ENCODE measurements at places on chromosomes 11 and 22. TPM values are rescaled to one million over a fixed set of nuclear protein-coding genes. Genes with fewer than 3 reads are reported as not detected.

DNA sequence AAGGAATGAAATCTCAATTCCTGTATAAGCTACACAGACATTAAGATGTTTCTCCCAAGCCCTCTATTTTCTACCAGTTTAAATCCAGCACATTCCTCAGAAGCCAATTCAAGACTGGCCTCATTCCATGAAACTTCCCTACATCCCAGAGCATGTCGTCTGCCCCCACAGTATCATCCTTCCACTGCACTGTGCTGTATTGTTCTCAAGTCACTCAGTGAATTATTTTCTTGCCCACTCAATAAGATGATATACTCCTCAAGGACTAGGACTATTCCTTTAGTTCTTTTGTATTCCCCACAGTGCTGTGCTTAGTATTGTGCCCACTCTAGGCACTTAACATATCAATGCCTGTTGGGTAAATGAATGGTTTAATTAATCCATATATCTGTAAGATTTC is 203.1 kb upstream of the BLID start:
- no peak overlapping the region for H3K27ac ChIP-seq
- peaks cover 2% of the 10 kb centered on the region for H3K4me1 ChIP-seq
- DNase-seq: no peak
- no peaks in the 10 kb centered on the region for H3K36me3 ChIP-seq

Gene NUP160
- polyA plus RNA-seq: 44.6 TPM

Gene PLET1
- not detected for polyA plus RNA-seq

Gene OR6A2
- 0.14 TPM for polyA plus RNA-seq

Gene OSM
- not detected for polyA plus RNA-seq

DNA sequence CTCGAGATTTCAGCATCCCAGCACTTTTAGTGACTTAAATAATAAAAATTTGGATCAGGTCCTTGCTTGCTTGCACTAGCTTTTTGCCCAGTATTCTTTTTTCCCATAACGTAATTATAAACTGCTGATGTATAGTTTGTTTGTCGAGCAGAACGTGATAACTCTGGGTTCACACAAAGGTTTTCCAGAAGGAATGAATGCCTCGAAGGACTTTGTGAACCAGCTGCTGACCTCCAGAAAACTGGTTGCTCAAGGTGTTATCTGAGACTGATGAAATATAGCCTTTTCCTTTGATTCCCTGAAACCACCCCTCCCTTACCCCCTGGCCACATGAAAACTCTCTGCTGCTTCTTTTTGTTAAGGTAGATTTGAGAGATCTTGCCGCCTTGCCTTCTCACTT is 229.1 kb upstream of the CARD18 start:
- no peak overlapping the region for H3K27ac ChIP-seq
- no peaks in the 10 kb centered on the region for H3K4me1 ChIP-seq
- H3K27me3 ChIP-seq: no peaks in the 10 kb centered on the region
- H3K4me3 ChIP-seq: no peak overlapping the region

GRCh38 chr11:11117730-11118129 is 235.3 kb downstream of the CSNK2A3 start:
- no peaks in the 10 kb centered on the region for H3K4me1 ChIP-seq
- no peak for DNase-seq
- H3K27ac ChIP-seq: no peak overlapping the region
- H3K36me3 ChIP-seq: no peaks in the 10 kb centered on the region

Gene POU2AF2
- not detected for polyA plus RNA-seq

GRCh38 chr22:46033256-46034200 is 56.6 kb upstream of the WNT7B start:
- H3K4me1 ChIP-seq: peaks cover 24% of the 10 kb centered on the region
- no peaks in the 10 kb centered on the region for H3K36me3 ChIP-seq
- no peak for DNase-seq
- H3K4me3 ChIP-seq: no peak overlapping the region

GRCh38 chr22:32991353-32992101 is 66.7 kb downstream of the SYN3 start:
- H3K4me1 ChIP-seq: peaks cover 13% of the 10 kb centered on the region
- DNase-seq: no peak
- no peak overlapping the region for H3K27ac ChIP-seq
- H3K4me3 ChIP-seq: no peak overlapping the region

GRCh38 chr22:46372686-46373085 is 37.2 kb downstream of the TRMU start:
- H3K27me3 ChIP-seq: no peaks in the 10 kb centered on the region
- no peak overlapping the region for H3K27ac ChIP-seq
- H3K36me3 ChIP-seq: peaks cover 6% of the 10 kb centered on the region
- H3K4me3 ChIP-seq: no peak overlapping the region
- H3K4me1 ChIP-seq: peaks cover 14% of the 10 kb centered on the region

DNA sequence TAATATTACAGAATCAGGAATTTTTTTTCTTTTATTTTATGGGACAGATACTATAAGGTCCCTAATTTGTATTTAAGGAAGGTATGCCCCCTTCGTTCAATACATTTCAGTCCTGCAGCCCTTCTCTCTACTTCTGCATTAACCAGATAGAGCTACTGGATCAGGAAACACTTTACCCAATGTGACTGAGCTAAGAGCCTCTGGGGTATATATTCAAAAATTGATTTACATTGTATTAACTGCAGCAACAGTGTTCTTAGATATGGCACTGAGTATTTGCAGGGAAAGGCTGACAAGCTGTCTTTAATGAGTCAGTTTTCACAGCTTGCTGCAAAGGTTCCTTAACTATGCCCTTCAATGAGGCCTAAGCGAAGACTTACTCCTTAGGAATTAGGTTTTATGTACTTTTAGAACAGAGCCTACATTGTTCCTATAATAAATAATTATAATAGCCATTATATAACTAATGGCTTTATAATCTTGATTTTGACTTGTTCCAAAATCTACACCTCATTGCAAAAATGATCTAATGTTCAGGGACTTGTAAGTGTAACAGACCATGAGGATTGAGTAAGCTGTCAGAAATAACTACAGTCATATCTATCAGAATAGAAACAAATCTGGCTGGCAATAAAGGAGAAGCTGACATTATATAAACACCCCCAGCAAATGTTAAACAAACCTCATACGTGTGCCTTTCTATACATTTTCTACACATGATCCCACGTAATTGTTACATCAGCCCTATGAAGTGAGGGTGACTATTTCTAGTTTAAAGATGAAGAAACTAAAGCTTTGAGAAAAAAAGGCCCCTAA is 55.0 kb downstream of the DDI1 start:
- no peaks in the 10 kb centered on the region for H3K4me1 ChIP-seq
- H3K27me3 ChIP-seq: no peaks in the 10 kb centered on the region
- no peak for DNase-seq
- H3K4me3 ChIP-seq: no peak overlapping the region
- H3K27ac ChIP-seq: no peak overlapping the region

GRCh38 chr11:15194671-15195415 is 80.1 kb downstream of the INSC start:
- no peaks in the 10 kb centered on the region for H3K27me3 ChIP-seq
- H3K27ac ChIP-seq: no peak overlapping the region
- no peak overlapping the region for H3K4me3 ChIP-seq
- DNase-seq: peak; percentile 2

All from H1 (cell line).